ENCODE measurements at places on chromosomes 7 and 10.

DNA sequence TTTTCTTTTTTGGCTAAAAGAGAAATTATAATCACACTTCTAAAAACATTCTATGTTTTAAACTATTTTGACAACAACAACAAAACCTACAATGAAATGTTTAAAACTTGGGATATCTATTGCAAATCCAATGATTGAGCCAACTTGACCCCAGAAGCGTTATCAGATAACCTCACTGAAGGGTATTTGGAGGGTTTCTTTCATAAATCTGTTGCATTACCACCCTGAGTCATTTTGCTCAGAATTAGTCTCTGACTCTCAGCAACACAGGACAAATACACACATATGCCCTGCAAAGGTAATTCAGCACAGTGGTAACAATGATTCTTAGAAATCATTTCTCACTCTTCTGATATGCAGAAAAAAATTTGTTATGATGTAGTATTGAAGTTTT lies 2.3 kb upstream of the COL1A2 start:
- DNase-seq, result no peak

DNA sequence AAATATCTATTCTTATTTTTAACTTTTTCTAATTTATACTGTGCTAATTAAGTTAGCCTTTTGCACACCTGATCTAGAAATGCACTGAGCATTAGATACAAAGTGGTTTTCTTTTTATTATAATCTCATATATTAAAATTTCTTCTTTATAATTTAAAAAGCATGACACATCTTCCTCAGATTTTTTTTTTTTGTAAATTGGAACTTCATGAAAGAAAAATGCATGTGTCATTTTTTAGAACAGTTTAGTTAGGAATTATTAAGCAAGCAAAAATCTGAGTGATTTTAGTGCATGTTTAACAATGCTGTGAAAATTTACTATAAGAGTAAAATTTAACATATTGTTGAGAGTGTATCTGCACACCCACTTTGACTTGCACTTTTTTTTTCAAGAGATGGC lies 367.9 kb downstream of the TFEC start:
- DNase-seq, result no peak

DNA sequence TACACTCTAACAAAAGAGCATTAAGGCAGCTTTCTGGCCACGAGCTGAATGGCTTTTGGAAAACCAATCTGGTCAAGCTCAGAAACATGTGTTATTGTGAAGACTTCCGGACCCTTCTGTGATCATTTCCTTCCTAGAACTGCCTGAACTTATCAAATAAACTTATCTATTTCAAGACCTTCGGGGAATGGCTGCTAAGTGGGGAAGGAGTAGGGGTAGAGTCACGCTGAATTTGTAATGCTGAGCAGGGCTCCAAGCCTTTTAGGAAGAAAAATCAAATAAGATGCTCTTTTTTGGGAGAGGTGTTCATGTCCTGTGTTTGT lies 56.6 kb downstream of the PAPSS2 start:
- no peak for DNase-seq

DNA sequence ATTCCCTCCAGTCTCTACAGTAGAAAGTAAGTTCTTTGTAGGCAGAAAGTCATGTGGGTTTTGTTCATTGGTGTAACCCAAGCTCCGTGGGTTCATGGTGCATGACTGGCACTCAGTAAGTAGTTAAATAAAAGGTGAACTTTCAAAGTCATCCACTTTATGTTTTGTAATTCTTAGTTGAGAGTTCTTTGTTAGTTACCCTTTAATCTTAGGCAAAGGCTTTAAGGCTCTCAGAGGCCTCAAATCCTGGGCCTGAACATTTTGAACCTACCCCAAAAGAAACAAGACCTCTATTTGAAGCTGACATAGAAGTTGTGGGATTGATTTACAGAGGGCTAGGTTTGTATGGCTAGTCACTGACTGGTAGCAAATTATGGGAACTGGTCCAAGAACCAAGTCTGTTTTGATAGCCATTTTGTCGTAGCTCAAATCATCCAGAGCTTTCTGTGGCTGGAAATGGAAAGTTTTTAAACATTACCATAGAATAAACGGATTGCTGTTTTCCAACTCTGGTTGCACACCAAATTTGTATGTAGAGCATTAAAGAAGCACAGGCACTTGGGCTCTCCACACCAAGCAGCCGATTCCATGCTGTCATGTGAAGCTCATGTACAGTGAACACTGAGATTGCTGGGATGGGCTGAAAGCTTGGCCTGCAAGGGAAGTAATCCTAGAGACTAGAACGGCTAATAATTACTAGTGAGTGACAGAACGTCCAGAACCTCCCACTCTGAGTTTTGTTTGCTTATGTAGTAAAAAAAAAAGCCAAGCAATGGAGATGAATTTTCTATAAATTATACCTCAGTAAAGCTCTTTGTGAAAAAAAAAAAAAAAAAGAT lies 53.5 kb downstream of the DENND11 start:
- no peak for DNase-seq

DNA sequence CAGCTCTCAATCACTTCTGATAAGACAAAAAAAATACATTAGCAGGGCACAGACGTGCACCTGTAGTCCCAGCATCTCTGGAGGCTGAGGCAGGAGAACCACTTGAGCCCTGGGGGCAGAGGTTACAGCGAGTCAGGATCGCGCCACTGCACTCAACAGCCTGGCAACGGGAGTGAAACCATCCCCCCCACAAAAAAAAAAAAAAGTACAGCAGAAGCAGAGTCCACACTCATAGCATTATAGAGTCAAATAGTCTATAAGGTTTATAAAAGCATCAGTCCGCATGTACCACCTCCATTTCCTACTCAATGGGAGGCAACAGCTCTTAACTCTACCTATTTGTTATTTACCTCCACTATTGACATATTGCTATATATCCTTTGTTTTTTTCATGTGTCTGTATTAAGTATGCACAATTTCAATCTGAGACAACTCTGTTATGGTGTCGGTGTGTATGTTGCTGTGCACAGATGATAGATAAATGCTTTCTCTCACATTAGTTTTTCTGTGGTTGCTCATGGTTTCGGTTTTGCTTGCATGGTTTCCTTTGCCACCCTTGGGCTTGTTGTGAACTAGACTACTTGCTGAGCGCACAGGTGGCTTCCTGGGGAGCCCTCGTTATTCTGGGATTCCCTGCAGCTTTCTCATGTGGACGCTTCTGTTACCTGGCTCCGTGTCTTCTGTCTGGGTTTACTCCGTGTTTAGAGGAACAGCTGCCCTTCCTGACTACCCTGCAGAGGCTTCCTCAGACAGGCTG lies 40.4 kb downstream of the PROSER2 start:
- peak; percentile 2 for DNase-seq

DNA sequence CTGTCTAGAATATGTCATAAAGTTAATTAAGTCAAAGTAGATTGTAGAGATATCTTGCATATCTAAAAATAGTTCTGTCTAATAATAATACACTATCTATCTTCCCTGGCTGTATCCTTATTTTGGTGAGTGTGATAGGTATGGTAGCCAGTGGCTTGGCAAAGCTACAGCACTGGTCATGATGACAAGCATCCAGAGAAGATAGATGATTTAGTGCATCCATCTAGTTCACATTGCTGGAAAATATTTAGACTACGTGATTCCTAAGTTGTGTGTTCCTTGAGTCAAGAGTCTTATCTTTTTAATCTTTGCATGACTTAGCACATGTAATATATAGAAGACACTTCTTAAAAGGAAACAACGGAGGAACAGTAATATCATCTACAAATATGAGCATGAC lies 711.2 kb upstream of the KCND2 start:
- no peak for DNase-seq

GRCh38 chr10:17365402-17365801 lies 89.0 kb downstream of the ST8SIA6 start:
- no peak for DNase-seq

- no peak for DNase-seq
Measured at GRCh38 chr10:28503114-28503513, 29.8 kb upstream of the WAC start.

DNA sequence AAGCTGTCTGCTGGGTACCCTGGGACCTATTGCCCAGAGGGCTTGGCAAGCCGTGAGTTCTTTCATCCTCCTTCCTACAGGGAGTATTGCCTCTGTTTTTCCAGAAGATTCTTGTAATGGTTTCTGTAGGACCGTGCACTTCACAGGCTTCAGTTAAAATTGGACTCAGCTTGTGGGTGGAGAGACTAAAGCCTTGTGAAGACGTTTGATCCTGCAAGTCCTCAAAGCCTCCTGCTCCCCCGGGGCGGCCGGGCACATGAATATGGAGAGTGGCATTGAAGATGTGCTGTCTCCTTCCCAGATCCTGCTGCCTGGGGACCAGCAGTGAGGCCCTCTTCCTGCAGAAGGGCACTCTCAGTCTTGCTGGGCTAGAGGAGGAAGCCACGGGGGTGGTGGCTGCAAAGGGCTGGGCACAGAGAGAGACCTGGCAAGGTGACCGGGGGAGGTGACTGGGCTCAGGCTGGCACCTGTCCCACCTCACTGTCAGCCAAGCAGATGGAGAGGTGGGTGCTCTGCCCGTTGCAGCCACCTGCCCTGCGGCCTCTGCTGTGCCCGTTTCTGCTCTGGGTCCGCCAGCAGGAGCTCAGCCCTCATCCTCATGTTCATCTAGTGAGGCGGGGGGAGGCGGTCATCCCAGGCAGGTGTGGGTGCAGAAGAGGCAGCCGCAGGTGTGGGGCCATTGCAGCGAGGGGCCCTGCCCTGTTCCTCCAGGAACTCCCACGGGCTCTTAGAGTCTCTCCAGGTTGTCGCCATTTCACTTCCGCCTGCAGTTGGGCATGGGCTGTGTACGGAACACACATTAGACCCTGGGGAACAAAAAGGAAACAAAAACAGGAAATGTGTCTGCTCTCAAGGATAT lies 55.7 kb downstream of the TMEM209 start:
- no peak for DNase-seq

DNA sequence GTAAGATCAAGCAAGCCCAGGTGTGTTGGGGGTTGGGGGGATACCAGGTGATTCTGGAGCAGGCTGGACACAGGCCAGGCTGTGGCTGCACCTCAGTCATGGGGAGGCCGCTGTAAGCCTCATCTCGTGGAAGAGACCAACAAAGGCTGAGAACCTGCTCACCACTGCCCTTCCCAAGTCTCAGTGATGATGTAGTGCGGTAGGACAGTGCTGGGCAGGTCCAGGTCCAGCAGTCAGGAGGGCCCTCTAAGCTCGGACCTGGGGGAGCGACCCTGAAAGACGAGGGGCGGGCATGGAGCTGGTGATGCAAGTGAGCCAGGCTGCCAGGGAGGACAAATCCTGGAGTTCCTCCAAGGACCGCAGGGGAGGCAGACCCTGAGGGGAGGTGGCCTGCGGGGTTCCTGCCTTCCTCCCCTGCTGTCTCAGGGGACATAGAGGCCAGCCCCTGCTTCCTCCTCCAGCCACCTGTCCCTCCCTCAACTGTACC lies 3.3 kb upstream of the PWWP2B start:
- DNase-seq, result no peak

GRCh38 chr10:97454330-97455036 lies 8.5 kb downstream of the ZDHHC16 start:
- no peak for DNase-seq

DNA sequence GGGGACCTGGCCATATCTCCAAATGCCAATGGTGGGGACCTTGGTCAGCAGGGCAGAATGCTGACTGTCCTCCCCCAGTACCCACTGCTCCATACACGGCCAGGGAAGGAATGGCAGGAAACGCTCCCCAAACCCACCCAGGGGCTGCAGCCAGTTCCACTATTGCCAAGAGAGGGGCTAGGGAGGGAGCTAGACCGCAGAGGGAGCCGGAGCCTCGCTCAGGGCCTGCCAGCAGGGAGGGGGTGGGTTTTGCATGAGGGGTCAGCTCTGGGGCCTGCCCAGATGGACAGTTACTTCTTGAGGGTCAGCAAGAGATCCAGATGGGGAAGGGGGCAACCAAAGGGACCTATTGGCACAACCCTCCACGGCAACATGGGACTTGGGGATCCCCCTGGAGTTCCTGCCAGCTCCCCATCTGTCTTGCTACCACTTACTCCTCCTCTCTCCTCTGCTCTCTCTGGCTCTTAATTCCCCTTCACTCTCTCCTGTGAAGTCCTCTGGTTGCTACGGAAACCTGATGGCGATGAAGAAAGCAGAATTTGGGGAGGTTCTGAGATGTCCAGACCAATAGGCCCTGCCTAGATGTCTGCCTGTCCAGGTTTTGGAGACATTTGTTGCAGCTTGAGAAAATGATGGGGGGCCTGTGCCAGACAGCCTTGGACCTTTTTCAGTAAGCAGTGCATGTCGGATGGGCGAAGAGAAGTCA lies 12.6 kb downstream of the FGF8 start:
- no peak for DNase-seq

- DNase-seq, result no peak
Measured at GRCh38 chr10:106872176-106872575, 292.3 kb downstream of the SORCS1 start.

DNA sequence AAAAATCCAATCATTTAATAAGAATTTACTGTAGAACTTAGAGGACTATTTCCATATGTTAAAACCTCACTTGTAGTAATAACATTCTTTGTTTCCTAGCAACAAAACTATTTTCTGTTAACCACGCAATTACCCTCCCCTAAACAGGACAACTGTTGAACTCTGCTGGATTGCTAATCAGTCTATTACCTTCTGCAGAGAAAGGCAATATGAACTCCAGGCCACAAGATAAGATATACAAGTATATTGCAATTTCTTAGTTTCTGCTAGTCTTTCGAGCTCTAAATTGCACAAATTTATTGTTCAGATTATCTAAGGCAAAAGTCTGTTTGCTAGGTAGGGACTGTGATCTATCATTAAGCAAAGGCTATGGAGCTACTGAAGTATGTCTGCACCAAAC lies 920.1 kb upstream of the LRRN3 start:
- no peak for DNase-seq

DNA sequence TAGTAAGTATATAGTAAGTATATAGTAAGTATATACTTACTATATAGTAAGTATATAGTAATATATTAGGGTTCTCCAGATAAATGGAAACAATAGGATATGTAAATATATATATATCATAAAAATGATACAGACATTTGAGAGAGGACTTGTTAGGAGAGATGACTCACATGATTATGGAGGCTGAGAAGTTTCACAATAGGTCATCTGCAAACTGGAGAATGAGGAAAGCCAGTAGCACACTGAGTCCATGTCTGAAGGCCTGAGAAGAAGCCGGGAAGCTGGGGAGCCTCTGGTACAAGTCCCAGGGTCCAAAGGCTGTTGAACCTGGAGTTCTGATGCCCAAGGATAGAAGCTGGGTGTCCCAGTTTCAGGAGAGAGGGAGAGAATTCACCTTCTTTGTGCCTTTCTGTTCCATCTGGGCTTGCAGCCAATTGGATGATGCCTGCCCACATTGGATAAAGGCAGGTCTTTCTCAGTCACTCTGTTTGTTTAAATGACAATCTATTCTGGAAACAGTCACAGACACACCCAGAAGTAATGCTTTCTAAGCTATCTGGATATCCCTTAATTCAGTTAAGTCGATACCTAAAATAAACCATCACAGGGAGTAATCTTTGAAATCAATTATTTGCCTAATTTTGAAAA lies 205.5 kb upstream of the CDC14C start:
- DNase-seq, result no peak

- DNase-seq, result no peak
Measured at GRCh38 chr7:5693529-5693928, 87.9 kb downstream of the RNF216 start.
